ENCODE measurements at places on chromosomes 3 and 15.

GRCh38 chr3:148087601-148088371 is 609.9 kb upstream of the AGTR1 start:
- DNase-seq, result no peak

GRCh38 chr3:4294616-4295327 is 8.4 kb upstream of the SETMAR start:
- no peak for DNase-seq

DNA sequence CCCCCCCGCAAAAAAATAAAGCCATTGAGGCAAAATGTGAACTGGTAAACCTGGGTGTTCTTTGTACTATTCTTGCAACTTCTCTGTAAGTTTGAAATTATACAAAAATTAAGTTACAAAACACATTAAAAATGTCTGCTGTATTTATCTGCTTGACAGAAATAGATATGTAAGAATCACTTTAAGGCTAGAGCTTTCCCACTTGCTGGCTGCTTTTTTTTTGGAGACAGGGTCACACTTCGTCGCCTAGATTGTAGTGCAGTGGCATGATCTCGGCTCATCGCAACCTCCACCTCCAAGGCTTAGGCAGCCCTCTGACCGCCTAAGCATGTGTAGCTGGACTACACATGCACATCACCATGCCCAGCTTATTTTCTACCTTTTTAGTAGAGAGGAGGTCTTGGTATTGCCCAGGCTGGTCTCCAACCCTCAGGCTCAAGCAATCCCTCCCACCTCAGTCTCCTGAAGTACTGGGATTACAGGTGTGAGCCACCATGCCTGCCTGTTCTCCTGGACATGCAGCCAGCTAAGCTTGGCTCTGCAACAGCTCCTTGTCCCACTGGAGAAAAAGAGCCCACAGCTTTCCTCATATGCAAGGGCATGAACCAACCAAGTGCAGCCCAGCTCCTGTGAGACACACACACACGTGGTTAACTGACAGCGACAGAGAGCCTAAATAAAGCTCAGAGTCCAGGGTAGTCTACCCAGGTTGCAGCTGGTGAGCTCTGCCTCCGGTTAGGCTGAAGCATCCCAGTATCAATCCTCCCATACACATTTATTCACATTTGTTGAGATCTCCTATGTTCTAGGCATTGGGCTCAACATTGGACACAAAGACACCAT is 4.5 kb downstream of the RPS17 start:
- no peak for DNase-seq

DNA sequence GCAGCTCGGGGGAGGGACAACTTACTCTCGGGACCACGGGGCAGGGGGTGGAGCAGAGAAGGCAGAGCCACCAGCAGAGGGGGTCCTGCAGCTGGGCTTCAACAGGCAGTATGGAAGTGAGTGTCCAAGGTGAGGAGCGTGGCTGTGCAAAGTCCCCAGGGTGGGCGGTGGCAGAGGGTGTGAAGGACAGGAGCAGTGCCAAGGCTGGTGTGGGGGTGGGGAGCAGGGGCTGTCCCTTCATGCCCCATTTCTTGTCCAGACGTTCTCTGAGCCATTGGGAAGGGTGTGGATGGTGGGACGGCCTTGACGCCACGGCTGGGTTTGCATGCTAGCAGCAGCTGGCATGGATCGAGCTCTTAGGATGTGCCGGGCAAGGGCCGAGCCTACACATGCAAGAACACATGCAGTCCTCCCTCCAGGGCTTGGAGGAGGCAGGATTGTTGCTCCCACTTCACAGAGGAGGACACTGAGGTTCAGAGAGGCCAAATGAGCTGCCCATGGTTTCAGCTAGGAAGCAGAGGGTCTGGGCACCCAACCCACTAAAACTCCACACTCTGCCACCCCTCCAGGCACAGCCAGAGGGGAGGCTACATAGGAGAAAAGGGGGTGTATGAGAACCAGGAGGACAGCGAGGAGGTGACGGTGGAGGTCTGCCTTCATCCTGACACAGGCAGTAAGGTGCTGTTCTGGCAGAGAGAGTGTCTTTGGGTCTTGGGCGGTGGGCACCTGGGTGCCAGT is 93.6 kb downstream of the TBC1D2B start:
- no peak for DNase-seq

DNA sequence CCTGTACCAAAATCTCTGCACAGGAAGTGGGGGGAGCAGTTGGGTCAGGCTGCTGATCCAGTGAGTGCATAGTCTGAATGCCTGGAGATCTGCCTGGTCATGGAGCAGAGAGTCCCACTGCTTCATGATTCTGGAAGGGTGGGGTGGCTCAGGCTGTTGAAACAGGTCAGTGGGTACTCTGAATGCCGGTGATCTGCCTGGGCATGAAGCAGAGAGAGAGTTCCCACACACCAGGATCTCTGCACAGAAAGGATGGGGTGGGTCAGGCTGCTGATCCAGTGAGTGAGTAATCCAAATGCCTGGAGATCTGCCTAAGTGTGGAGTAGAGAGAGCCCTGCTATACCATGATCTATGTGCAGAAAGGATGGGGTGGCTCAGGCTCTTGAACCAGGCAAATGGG is 16.1 kb upstream of the GCSAM start:
- DNase-seq, result no peak

DNA sequence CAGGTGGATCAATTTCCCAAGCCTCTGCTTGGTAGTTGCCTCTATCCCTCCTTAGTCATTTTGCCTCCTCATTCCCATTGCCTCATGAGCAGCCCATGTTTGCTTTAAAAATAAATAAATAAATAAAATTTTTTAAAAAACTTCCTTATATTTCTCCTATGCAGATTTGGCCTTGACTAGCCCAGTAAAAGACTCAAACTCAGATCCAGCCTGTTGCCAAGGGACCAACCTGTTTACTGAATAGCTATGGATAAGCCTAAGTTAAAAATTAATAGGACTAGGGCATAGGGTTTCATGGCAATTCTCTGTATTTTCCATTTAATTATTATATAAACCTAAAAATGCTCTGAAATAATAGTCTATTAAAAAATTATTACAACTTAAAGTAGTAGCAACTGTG is 384.4 kb downstream of the RSL24D1 start:
- no peak for DNase-seq

DNA sequence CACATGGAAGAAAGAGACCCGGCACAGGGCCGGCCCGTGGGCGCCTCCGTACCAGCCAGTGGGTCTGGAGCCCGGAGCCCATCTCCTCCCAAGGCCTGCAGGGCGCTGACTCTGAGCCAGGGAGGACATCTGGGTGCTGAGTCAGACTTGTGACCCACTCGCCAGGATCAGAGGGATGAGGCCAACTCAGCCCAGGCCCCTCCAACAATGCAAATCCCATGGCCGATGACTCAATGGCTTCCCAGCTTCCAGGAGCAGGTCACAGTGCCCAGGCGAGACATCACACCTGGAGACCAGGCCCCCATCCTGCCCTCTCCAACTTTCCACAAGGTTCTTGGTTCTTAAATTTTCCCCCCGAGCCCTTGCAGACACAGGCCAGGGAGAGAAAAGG is 95.1 kb downstream of the LRIG1 start:
- DNase-seq, result no peak

- peak; percentile 20 for DNase-seq
Measured at GRCh38 chr3:116340680-116341216, 104.5 kb downstream of the LSAMP start.

- DNase-seq, result no peak
Measured at GRCh38 chr3:61824553-61825135, 263.3 kb downstream of the PTPRG start.

DNA sequence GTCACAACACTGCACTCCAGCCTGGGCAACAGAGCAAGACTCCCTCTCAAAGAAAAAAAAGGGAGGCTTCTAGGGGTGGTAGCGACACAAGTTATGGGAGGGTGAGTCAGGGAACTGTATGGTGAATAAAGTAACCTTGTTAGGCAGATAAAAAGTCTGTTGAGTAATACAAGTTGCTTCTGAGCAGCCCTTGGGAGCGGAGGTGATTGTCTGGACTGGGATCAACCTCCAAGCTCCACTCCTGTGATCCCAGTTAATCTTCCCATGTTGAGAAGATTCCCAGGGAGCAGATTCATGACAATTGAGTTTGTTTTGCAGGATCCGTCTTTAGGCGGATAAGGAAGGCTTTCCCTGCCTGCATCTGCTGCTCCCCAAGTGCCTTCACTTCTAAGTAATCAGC is 335.9 kb downstream of the THSD4 start:
- no peak for DNase-seq

DNA sequence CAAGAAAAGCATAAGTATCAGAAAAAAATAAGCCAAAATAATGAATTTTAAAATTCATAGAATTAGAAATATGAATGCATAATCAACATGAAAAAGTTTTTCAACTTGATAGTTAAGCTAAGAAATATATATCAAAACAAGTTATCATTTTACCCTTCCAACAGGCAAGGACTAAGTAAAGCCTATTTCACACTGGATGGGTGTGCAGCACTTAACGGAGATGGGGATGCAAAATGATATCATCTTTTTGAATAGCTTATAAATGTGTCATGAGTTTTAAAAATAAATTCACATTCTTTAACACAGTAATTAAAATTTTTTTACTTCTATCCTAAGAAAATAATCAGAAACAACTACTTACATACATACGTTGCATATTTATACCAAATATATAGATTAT is 20.9 kb downstream of the PIK3R4 start:
- no peak for DNase-seq

DNA sequence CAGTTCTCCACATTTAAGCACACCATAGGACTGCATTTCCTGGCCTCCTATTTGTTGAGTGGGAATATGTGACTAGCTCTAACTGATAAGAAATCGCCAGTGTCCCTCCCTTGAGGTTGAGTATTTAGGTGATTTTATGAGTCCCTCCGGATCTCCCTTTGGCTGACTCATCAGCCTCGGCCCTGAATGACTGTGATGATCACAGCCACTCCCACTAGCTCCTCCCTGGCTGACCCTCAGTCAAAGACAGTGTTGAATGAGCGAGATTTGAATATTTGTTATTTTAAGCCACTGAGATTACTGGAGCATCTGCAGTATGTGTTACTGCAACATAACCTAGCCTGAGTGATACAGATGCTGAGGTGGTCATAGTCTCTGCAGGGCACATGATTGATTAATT is 515.3 kb downstream of the EPHB1 start:
- DNase-seq, result peak; percentile 81

- DNase-seq, result no peak
Measured at GRCh38 chr3:32675650-32676049, 9.3 kb upstream of the CNOT10 start.

DNA sequence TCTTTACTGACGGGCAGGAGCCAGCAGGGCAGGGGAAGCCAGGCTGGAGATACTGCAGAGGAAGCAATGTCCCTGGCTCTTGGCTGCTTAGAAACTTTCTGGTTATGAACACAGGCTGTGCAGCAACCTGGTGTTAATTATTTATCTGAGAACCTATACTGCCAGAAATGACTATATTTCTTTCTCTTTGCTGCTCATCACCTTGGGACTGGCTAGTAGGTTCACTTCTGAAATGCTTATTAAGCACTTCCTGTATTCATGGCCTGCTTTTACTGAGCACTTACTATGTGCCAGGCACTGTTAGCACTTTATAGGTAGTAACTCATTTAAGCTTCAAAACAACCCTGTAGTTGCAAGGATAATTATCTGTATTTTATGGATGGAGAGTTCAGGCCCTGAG is 57.6 kb downstream of the RAB11A start:
- no peak for DNase-seq

GRCh38 chr3:100496711-100497261 is 4.4 kb downstream of the TMEM45A start:
- DNase-seq, result no peak

- DNase-seq, result no peak
Measured at GRCh38 chr3:64508140-64508539, 179.7 kb downstream of the ADAMTS9 start.

DNA sequence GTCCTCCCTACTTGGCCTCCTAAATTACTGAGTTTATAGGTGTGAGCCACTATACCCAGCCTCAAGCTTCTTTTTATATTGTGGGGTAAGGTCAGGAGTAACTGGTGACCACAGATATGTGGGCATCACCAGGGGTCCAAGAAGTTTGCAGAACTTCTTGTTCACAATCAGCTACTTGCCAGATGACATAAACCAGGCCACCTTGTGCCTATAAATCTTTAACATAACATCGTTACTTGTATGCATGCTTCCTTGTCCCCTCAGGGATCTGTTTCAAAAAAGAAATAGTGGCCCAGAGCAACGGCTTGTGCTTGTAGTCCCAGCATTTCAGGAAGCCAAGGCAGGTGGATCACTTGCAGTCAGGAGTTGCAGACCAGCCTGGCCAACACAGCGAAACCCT is 115.1 kb upstream of the FAM174B start:
- DNase-seq, result no peak
